ENCODE measurements at places on chromosomes 13 and 19.

DNA sequence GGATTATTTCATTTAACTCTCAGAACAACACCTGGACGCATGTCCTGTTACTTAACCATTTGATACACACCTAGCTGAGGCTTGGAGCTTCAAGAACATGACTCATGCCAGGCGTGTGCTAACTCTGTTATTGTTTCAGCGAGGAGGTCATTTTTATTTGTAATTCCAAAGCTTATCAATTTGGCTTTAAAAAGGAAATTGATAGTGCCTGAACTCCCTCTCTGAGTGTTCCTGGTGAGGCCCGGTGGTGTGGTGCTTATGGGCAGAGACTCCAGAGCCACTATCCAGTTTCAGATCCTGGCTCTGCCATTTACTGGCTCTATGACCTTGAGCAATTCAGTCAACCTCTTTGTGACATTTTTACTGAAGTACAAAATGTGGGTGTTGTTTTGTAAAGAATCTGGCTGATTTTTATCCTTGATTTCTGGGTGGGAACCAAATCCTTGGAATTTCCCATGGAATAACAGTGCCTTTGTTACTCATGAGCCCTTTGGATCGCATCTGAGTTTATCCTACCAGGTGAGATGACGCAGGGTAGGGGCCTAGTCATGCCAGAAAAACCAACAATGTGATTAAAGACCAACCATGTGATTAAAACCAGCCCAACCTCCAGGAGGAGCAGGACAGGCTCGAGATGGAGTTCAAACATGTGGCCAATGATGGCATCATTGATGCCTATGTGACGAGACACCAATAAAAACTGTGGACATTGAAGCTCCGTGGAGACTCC lies 198.8 kb downstream of the MYO16 start:
- peaks cover 6% of the 10 kb centered on the region for H3K36me3 ChIP-seq
- H3K27ac ChIP-seq, result no peak overlapping the region
- no peak overlapping the region for H3K4me3 ChIP-seq
- H3K27me3 ChIP-seq, result no peaks in the 10 kb centered on the region
- no peak for DNase-seq
- H3K4me1 ChIP-seq, result no peaks in the 10 kb centered on the region

- no peak overlapping the region for H3K4me3 ChIP-seq
- H3K36me3 ChIP-seq, result no peaks in the 10 kb centered on the region
- H3K27ac ChIP-seq, result no peak overlapping the region
- H3K27me3 ChIP-seq, result no peaks in the 10 kb centered on the region
- peaks cover 21% of the 10 kb centered on the region for H3K4me1 ChIP-seq
These were observed 89.3 kb downstream of the TM9SF2 start for GRCh38 chr13:99590519-99591011.

- DNase-seq, result peak; percentile 34
- H3K27ac ChIP-seq, result no peak overlapping the region
- peaks cover 6% of the 10 kb centered on the region for H3K36me3 ChIP-seq
- no peaks in the 10 kb centered on the region for H3K4me1 ChIP-seq
These were observed 6.0 kb downstream of the ERVV-1 start for GRCh38 chr19:53019684-53020083.

DNA sequence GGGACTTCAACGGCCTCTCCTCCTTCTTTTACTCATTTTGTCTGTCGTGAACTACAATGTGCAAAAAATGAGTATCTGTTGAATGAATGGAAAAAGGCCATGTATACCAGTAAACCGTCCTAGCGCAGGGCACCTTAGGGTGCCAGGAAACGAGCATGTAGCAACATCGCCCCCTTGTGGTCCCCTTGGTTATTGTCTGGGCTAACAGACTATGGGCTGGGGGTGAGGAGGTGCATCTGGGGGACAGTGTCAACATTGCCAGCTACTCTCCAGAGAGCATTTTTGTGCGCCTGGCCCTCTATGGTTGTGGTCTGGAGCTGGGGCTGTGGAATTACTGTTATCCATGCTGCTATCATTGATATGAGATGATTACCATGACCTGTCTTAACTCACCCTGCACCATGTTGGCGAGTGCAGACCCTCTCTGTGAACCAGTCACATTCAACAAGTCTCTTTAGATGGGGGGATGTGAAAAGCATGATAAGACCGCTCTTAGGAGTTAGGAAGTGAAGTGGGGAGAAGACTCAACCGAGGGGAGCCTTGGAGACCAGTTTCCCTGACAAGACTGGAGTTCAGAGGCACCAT lies 22.8 kb upstream of the SIGLEC11 start:
- H3K4me1 ChIP-seq, result no peaks in the 10 kb centered on the region
- peaks cover 8% of the 10 kb centered on the region for H3K27me3 ChIP-seq
- DNase-seq, result peak; percentile 50
- H3K27ac ChIP-seq, result peak overlapping the region; percentile 50
- H3K36me3 ChIP-seq, result peaks cover 31% of the 10 kb centered on the region

- no peaks in the 10 kb centered on the region for H3K36me3 ChIP-seq
- no peak for DNase-seq
- H3K4me1 ChIP-seq, result no peaks in the 10 kb centered on the region
- no peak overlapping the region for H3K4me3 ChIP-seq
- H3K27me3 ChIP-seq, result peaks cover 2% of the 10 kb centered on the region
- no peak overlapping the region for H3K27ac ChIP-seq
These were observed 189.0 kb upstream of the SOX1 start for GRCh38 chr13:111877906-111878305.

- H3K27me3 ChIP-seq, result peaks cover 5% of the 10 kb centered on the region
- no peak overlapping the region for H3K27ac ChIP-seq
- H3K4me1 ChIP-seq, result peaks cover 26% of the 10 kb centered on the region
- H3K4me3 ChIP-seq, result no peak overlapping the region
- no peaks in the 10 kb centered on the region for H3K36me3 ChIP-seq
These were observed 19.2 kb downstream of the SIGLEC8 start for GRCh38 chr19:51439021-51439465.

GRCh38 chr13:32737679-32738078 lies 151.4 kb downstream of the PDS5B start:
- H3K27me3 ChIP-seq, result no peaks in the 10 kb centered on the region
- no peak overlapping the region for H3K27ac ChIP-seq
- no peak for DNase-seq
- no peak overlapping the region for H3K4me3 ChIP-seq

DNA sequence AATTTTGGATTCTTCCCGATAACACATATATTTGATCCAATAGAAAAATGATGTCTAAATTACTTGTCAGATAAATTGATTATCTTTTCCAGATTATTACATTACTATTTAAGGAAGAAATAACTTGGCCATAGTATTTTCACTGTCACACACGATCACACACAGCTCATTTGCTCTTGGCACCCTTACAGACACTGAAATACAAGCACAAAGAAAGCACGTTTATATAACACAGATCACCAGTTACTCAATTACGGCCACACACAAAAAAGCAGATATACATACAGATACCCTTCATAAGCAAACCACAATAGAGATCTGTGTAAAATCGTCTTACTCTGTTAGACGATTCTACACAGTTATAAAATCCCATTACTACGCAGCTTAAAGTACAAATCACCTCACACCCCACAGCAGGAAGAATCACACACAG lies 716 bp upstream of the ZNF420 start:
- peak overlapping the region; percentile 70 for H3K27ac ChIP-seq
- H3K4me3 ChIP-seq, result peak overlapping the region; percentile 98
- peaks cover 11% of the 10 kb centered on the region for H3K27me3 ChIP-seq
- no peak for DNase-seq
- H3K4me1 ChIP-seq, result peaks cover 16% of the 10 kb centered on the region

DNA sequence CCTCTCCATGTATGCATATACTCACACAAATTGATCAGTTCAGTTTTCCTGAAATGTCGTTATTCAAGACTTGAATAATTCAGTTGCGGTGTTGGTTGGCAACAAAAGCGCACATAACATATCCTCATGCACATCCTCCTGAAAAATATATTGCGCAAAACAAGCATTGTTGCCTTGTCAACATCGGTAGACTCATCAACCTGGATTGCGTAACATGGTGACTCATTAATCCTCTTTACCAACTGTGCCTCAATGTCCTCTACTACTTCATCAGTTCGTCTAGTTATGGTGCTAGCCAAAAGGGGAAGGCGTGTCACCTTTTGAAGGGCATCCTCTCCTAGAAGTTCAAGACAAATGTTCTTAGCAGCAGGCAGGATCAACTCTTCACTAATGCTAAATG lies 357.7 kb downstream of the LMO7 start:
- no peak overlapping the region for H3K4me3 ChIP-seq
- no peak overlapping the region for H3K27ac ChIP-seq
- H3K4me1 ChIP-seq, result no peaks in the 10 kb centered on the region

DNA sequence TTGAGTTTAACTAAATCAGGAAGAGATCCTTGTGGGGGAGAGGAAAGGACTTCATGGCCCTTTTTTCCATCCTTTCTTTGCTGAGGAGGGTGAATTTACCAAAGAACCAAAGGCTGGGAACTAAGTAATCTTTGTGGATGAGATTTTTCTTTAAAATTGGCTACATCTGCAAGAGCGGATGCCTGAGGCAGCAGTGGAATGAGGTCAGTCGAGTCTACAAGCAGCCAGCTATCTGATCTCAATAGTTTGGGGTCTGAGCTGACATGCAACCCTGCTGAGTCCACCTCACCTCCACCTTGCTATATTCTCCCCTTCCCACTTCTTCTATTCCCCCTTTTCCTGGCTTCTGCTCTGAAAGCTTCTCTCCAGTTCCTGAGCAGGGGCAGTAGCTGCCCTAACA lies 3.6 kb upstream of the DNAJC15 start:
- no peak for DNase-seq
- H3K4me3 ChIP-seq, result no peak overlapping the region
- H3K4me1 ChIP-seq, result peaks cover 5% of the 10 kb centered on the region

DNA sequence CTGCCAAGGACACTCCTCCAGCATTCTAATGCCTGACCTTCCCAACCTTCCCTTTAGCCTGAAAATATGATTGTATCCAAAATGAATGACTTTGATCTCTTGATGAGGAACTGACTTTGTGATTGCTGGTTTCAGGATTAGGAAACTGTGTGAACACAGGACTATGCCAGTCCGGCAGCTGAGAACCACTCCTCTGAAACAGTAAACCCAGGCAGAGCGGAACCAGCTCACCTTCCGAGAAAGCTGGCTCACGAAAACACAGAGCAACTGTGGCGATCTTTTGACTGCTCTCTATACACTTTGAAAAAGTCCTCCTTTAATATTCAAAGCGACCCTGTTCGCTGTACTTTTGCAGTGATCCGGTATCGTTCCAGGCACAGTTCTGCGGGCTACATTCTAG lies 258.8 kb upstream of the IRS2 start:
- no peak overlapping the region for H3K4me3 ChIP-seq
- no peaks in the 10 kb centered on the region for H3K36me3 ChIP-seq
- DNase-seq, result no peak

DNA sequence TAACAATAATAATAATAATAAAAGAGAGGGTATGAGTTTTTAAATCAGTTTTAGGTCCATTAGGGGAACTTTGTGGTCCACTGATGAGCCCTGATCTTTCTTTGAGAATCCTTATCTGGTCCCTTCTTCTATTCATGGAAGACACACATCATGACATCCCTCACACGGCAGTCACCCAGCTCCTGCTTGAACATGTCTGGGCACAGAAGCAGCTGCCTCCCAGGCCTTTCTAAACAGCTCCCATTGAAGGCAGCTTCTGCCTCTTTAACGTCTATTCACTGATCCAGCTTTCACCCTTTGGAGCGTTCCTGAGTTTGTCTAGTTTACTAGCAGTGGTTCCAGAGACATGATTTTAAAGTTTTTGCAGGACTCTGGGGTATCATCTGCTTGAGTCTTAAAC lies 42.6 kb upstream of the STK24 start:
- no peak for DNase-seq
- no peak overlapping the region for H3K27ac ChIP-seq
- H3K4me1 ChIP-seq, result peaks cover 7% of the 10 kb centered on the region
- H3K36me3 ChIP-seq, result no peaks in the 10 kb centered on the region
- H3K27me3 ChIP-seq, result no peaks in the 10 kb centered on the region

GRCh38 chr13:45909673-45910072 lies 58.1 kb upstream of the SIAH3 start:
- peaks cover 3% of the 10 kb centered on the region for H3K27me3 ChIP-seq
- no peaks in the 10 kb centered on the region for H3K4me1 ChIP-seq
- no peak overlapping the region for H3K27ac ChIP-seq
- no peak overlapping the region for H3K4me3 ChIP-seq

DNA sequence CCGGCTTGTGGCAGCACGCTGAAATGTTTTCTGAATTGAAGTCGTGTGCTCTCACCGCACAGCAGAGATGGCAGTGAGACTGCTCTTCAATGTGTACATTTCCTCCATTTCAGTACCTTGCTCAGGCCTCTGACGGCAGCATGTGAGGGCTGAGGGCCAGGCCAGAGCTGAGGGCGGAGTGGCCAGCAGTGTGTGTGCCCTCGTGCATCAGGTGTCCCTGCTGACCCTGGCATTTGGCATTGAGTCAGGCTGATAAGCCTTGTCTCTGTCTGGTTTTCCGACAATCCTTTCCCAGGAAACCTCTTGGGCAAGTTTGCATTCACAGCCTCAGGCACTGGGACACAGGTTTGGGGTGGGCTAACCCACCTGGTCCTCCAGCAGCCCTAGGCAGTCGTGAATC lies 62.3 kb downstream of the EFNB2 start:
- H3K4me3 ChIP-seq, result no peak overlapping the region
- H3K36me3 ChIP-seq, result no peaks in the 10 kb centered on the region
- no peak for DNase-seq
- no peak overlapping the region for H3K27ac ChIP-seq
- H3K4me1 ChIP-seq, result peaks cover 4% of the 10 kb centered on the region

- peaks cover 9% of the 10 kb centered on the region for H3K4me1 ChIP-seq
- H3K27ac ChIP-seq, result no peak within 1 kb of the TSS
- peaks cover 9% of the 10 kb centered on the region for H3K36me3 ChIP-seq
These were observed at the start of gene PGPEP1 for GRCh38 chr19:18340190-18340989. TSS of gene PGPEP1 (plus strand) at chr19:18340598. CDS start at chr19:18340682, 84 bp downstream.

DNA sequence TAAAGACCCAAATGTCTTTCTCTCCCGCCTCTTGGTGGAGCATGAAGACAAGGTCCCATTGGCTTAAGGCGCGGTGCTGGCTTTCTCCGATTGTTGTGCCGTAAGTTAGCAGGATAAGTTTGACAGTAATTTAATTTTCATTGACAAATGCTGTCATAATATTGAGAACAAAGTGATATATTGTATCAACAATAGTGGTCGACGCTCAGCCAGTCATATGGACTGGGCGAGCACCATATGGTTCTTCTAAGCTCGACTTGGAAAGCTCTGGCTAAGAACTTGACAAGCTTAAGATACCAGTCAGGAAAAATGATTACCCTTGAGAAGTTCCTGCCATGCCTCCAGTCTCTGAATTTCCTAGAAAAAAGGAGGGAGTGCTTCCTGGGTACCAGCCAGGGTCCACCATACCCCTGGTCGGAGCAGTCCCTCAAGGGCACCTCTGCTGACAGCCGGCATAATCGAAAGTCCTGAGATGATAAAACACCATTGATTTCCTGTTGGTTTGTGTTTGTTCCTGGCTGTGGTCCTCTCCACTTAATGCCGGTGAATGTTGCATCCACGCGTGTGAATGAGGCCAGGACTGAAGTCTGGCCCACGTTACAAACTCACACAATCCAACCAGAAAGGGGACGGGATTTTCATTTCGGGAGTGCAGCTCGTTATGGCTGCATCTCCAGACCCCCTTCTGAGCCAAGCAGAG lies 262.1 kb downstream of the ZNF536 start:
- H3K4me3 ChIP-seq, result no peak overlapping the region
- H3K27ac ChIP-seq, result no peak overlapping the region
- H3K36me3 ChIP-seq, result no peaks in the 10 kb centered on the region

- H3K27me3 ChIP-seq, result no peaks in the 10 kb centered on the region
- peaks cover 3% of the 10 kb centered on the region for H3K4me1 ChIP-seq
- DNase-seq, result no peak
- H3K4me3 ChIP-seq, result no peak overlapping the region
- H3K36me3 ChIP-seq, result peaks cover 23% of the 10 kb centered on the region
- H3K27ac ChIP-seq, result no peak overlapping the region
These were observed 632 bp upstream of the ZNF235 start for GRCh38 chr19:44305457-44305856.

- no peaks in the 10 kb centered on the region for H3K27me3 ChIP-seq
- H3K4me1 ChIP-seq, result no peaks in the 10 kb centered on the region
- no peak overlapping the region for H3K27ac ChIP-seq
These were observed 60.3 kb upstream of the EEF1AKMT1 start for GRCh38 chr13:20833900-20834679.
